ENCODE measurements at places on chromosomes 13 and 19.

DNA sequence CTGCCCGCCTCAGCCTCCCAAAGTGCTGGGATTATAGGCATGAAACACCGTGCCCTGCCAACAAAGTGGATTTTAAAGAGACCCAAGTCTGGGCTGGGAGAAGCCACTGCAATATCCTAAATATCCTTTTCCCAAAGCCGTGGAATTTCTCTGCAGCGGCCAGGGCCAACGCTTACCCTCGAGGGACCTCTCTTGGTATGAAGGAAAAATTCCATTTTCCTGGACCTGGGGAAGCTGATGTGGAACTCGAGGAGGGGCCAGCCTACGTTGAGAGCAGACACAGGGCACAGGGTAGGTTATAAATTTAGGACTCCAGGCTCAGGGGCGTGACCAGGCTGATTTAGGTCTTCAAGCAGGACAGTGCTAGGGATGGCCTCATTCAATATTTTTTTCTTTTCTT, 17.7 kb upstream of the UPF1 start:
- no peak for DNase-seq

GRCh38 chr13:96011291-96011872, 41.8 kb downstream of the UGGT2 start:
- no peak for DNase-seq

DNA sequence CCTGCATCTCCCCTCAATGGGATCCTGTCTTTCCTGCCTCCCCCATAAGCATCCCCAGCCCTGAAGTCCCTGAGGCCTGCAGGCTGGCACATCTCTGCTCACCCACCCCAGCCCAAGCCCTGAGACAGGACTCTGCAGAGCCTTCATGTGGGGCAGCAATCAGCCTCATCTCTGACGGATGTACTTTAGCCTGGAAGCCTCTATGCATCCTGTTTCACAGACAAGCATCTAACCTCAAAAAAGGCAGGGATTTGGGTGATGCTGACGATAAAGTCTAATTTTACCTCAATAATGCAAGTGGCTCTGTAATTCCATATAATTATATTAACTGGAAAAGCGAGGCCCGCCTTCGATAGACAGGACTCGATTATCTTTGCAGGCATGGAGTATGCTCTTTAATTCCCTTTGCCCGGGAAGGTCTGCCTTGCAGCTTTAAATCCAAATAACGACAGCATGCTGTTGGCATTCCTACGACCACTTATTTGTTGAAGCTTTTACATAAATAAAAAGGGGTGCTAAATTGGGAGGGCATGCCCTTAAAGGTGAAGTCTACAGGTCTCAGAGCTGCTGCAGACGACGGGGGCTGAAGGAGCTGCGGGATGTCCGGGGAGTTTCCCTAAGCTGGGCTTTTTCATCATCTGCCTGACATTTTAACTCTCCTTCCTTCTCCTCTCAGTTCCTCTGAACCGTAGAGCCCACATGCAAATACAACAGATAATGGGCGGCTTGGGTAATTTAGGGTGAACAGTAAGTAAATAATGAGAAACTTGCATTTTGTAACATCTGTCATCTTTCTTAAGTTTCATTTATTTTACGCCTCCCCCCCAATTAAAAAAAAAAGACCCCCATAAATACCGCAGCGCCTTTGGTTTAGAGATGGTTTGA, 211.5 kb downstream of the URI1 start:
- DNase-seq, result no peak

DNA sequence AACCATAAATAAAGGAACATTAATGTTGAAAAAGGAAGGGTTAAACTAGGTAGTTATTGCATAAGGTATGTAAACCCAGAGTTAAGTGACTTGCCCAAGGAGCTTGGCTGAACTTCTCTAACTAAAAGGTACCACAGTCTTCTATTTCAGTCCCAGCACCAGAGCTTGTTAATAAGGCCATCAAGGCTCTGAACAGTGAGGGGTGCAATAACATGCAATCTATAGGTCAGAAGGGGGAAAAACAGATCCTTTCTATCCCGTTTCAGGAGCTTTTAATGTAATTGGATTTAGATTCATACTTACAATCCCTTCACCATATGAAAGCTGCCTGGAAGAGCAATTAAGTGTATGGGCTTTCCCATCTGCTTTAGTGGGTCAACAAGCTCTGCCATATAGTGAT, 441.5 kb upstream of the SPRY2 start:
- no peak for DNase-seq

- no peak for DNase-seq
These were observed 272.2 kb upstream of the KLF12 start for GRCh38 chr13:74406420-74406819.

DNA sequence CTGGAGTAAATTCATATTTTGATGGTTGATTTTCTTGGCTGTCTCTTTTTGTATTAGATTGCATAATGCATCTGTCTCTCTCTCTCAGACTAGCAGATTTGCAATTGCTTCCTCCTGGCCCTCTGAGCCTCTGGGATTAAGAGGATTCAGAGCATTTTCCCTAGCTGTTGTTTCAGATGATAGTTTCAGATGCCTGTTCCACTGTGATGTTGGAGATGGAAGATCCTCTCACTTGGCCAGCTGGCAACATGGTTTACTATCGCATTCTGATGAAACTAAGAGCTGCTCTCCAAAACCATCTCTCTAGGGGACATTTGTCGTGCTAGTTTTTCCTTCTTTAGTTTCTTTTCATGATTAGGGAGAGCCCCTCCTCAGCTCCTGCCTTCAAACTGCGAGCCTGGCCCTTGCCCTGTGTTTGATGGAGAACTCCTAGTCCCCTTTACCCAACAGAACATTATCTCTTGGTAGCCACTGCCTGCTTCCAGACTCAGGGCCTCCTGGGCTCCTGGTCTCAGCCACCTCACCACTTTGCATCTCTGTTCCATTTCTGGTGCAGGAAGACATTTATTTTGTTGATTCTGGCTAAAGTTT, 244.6 kb downstream of the B3GLCT start:
- DNase-seq, result no peak

- DNase-seq, result no peak
These were observed 27.0 kb upstream of the ZNF726 start for GRCh38 chr19:23887642-23888041.

- DNase-seq, result no peak
These were observed 117.3 kb downstream of the SOX1 start for GRCh38 chr13:112184261-112184660.

DNA sequence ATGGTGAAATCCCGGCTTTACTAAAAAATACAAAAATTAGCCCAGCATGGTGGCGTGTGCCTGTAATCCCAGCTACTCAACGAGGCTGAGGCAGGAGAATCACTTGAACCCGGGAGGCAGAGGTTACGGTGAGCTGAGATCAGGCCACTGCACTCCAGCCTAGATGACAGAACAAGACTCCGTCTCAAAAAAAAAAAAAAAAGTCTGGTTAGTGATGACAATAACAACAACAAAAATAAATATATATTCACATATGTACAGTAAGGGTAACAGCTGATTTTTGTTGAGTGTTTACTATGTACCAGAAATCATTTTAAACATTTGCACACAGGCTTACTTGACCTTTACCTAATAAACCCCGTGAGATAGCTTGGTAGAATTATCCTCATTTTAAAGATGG, 23.0 kb downstream of the RRAS start:
- DNase-seq, result no peak

DNA sequence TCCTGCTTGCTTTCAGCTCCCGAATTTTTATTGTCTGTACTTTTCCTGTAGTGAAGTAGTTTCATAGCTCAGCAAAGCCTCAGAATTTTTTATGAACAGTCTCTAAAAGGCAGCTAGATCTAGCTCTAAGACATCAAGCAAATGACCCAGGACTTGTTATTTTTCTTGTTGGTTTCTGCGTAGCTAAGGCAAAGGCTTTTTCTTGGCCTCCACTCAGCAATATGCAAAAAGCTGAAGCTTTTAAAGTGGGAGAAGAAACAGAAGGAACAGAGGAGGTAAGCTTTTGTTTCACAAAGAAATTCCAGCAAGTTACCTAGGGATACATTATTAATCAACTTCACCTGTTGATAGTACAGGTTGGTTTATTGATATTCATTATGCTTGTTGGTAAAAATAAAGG, 235.9 kb downstream of the PCDH20 start:
- no peak for DNase-seq

DNA sequence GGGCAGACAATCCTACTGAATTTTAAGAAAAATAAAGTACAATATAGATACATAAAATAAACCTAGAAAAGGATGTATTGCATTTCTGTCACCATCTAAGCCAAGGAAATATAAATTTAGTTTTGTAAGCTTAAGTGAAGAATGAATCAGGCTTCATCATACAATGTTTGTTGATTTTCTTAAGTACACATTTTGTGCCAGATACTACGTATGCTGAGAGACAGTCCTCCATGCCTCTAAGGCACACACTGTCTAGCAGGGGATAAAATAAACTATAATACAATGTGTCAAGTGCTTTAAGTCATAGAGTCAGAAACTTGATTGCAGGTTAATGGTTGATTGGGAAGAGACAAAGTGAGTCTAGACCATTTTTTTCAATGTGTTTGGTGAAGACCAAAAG, 465.7 kb downstream of the TBC1D4 start:
- no peak for DNase-seq

DNA sequence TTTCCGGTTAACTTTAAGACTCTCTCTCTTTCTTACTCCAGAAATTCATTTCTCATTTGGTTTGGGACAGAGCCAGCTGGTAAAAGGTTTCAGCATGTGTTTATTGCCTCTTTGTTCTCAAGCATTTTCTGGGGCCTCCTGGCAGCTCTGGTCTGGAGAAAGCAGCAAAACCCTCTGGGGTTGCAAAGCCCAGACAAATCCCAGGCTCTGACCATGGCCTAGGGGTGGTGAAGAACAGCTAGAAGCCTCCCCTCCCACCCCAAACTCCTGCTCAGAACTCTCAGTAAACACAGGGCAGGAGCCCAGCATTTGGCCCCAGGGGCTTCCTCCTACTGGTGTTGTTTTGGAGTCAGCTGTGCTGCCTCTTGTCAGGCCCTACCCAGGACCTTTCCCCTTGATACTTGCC, 124.2 kb upstream of the SERP2 start:
- DNase-seq, result no peak

DNA sequence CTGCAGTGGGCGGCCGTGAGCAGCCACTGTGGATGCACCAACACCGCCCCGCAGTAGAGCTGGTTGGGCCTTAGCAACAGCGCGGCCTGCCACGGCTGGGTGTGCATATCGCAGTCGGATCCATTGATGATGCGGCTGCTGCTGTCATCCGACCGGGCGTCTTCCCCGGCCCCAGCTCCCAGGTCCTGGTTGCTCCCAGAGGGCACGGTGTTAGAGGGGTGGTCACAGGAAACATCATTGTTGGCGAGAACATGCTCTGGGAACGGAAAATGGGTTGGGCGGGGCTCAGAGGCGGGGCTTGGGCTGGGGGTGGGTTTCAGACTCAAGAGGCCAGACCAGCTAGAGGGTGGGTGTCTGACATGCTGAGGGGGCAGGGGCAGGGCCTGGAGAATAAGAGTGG, 3.0 kb downstream of the KLK5 start:
- DNase-seq, result no peak

DNA sequence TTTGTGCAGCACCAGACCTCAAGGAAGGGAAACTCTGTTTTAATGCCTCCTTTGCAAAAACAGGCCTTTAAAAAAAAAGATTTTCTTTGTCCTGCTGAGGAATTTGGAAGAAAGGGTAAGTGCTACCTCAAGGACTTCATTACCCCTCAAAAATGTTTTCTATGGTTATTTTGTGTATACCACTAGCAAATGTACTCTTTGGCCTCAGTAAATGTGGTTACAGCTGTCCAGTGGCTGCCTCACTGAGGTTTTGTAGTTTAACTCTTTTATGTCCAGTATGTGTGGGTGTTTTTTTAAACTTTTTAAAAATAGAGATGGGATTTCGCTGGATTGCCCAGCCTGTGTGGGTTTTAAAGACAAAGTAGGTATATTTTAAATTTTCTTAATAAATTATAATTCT, 42.2 kb upstream of the TSC22D1 start:
- DNase-seq, result no peak

- DNase-seq, result peak; percentile 38
These were observed 1.1 kb upstream of the FXYD3 start for GRCh38 chr19:35114353-35115176.

DNA sequence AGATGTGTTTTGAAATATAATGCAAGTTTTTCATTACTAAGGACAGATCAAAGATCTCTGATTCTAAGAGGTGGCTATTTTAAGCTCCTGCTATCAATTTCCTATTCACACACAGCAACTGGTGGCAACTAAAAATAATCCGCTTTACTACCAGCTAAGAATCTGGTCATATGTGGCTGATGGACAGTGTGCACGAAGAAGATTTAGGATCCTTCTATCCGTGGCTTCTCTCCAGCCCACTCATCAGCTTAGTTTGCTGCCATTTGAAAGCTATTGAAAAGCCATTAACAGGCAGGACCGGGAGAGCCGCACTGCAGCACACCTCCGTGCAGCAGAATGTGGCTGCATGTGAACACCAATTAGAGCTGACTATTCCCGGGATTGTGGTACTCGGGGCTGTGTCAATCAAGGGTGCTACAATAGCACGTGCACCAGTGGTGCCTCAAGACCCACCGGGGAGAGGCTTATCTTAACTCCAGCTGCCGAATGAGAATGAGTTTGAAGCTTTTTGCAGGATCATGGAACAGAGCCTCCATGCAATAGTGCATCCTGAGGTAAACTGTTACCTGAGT, at the start of gene MYO16:
TSS of gene MYO16 (plus strand) at position 431 of the 572 bp plus-strand sequence. CDS start 234 bp downstream, outside the sequence.
- DNase-seq, result no peak

- DNase-seq, result no peak
These were observed 155.6 kb upstream of the RNF113B start for GRCh38 chr13:98332691-98333090.

DNA sequence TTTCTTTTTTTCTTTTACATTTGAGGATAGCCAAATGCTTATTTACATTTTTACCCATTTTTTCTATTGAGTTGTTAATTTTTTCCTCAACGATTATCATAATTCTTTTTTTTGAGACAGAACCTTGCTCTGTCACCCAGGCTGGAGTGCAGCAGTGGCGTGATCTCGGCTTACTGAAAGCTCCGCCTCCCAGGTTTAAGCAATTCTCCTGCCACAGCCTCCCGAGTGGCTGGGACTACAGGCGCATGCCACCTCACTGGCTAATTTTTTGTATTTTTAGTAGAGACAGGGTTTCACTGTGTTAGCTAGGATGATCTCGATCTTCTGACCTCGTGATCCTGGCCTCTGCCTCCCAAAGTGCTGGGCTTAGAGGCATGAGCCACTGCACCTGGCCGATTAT, 208.7 kb downstream of the LIG4 start:
- DNase-seq, result no peak

DNA sequence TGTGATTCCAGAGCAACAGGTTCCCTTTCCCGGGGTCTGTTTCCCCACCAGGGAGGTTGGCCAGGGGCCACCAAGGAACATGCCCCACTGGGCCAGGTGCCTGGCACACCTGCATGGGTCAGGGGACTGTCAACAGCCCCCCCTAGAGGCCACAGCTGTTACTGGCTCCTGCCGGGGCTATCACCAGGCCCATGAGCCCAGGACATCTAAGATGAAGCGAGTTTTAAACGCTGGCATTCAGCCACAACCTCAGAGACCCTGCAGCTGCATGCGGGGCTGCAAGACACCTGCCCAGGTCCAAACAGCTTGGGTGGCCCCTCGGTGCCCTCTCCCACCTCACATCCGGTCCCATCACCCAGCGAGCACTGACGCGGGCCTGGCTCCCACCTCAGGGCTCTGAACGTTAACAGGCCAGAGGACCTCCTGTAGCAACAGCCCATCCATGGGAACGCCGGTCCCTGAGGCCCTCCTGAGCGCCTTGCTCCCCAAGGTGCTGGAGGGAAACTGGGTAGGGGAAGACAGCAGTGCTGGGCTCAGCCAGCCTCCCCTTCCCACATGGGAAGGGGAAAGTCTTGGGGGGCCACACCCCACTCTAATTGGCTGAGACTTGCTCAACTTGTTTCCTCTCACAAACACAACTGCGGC, 12.0 kb downstream of the KHSRP start:
- DNase-seq, result no peak

GRCh38 chr19:50638600-50638999, 1.1 kb downstream of the SYT3 start:
- no peak for DNase-seq

All from activated T-helper 1 cell treated with anti-CD3 and anti-CD28 coated beads, Interleukin-12 subunit alpha, Interleukin-12 subunit beta, Interleukin-2, Interleukin-4 antibody, amounts not matched to agents 30 ng/mL and 10 ng/mL and 1 ng/mL, durations not matched to agents 14 hours and 24 hours and 36 hours (primary cell).